ENCODE measurements at places on chromosomes 5 and 9.

DNA sequence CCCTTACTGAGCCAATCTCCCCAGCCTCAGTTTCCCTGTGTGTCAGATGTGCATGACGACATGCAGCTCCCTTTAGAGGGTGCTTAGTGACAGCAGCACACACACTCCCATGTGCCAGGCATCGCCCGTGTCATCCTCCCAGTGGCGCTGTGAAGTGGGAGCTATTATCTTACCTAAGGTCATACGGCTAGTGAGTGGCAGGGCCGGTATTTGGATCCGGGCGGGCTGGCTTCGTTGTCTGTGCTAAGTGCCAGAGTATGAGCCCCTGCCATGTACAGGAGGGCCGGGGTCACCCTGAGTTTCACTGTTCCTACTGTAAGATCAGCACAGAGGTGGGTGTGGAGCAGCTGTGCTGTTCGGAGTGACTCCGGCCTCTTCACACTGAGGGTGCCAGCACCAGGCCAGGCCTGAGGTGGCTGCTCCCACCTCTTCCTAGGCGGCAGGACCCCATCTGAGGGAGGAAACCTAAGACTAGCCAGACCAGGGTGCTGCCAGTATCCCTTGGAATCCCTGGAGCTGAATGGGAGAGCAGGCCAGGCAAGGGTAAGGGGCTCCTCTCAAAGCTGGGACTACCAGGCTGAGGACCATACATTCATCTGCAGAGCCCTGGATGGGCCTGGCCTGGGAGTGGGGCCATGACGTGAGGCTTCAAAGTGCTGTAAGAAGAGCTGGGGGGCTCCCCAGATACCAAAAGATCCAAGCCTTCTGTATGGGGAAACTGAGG, 22.5 kb downstream of the AQP7 start:
- no peak for DNase-seq

DNA sequence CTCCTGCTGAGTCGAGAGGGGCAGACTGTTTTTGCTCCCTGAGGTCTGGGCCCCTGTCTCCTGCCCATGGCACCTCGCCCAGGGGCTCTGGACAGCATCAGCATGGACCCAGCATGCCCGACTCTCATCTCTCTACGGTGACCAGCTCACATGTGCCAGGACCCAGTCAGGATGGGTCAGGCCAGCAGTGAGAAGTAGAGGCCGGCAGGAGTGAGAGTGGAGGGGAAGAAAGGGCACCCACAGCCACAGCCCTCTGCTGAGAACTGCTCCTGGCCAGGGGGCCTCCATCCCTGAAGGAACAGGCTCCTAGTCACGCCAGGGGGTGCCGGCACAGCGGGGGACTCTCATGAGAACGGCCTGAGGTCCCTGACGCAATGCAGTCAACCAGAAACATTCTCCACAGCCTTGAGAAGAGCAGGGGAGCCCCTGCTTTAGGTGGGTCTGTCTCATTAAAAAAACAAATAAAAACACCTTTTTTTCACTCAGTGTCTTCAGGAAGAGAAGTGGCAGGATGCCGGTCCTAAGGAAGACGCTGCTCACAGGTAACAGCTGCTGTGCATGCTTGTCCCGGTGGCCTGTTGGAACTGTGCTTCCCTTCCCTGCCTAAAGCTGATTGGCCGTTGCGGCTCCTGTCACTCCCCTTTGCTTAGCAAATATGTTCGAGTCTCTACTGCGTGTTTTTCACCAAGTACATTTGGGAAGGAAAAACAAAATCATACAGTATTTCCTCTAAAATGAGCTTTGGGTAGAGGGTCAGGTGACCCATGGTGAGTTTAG, 85.7 kb upstream of the FBXW11 start:
- no peak for DNase-seq

DNA sequence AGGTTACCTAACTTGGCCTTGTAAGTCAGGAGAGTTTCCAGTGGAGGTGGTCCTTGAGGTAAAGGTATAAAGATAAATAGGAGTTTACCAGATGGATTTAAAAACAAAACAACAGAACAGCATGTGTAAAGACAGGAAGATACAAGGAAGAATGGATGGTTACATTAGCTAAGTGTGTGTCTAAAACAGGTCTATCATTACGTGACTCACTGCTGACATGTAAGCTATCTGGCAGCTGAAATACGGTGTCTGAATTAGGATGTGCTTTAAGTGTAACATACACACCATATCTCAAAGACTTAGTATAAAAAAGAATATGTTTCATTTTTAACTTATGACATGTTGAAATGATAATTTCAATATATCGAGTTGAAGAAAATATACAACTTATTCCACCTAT, 405.1 kb upstream of the ADAMTSL1 start:
- no peak for DNase-seq

DNA sequence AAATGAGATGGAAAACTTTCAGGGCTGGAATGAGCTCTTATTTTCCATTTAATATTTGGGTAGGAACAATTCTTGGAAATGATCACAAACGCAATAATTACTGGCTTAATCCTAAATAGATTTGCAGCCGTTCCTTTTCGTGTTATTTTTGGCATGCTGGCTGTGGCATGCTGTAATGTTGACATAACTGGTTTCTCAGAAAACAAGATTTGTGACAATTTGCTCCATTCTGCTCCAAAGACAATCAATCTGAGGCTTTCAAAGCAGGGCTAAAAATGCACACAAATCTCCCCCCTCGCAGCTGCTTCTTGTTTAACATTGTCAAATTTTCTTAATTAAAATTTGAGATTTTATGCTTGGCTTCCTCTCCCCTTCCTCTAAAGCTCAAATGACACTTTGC, 151.2 kb downstream of the TTC39B start:
- no peak for DNase-seq

DNA sequence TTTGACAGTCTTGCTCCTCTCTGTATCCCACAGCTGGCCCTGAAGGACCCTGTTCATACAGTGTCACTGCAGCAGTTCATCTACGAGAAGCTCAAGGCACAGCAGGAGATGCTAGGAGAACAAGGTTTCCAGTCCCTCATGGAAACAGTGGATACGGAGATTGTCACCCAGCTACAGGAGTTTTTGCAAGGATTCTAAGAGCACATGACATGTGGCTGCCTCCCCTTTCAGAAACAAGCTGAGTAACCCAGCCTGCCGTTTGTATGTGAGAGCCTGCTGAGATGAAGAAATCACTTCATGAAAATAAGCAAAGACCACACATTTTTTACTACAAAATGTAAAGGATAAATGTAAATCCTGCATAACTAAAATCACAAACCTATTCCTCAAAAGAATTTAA, 48.5 kb downstream of the LRRC70 start:
- no peak for DNase-seq

DNA sequence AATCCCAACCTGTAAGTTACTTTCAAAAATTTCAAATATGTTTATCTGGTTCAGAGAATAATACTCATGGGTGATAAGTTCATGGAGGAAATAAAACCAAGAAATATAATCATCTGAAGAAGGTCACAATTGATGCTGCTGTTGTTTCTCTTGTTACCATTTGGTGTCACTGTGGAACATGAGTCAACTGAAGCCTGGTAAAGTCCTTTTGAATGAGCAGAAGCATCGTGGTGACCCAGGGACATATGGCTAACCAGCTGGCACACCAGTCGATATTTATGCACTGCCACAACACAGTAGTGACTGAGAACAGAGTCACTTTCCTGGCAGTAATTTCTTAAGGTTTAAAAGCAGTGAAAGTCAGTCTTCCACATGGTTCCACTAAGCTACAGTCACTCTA, 612.9 kb upstream of the TLE4 start:
- peak; percentile 18 for DNase-seq

GRCh38 chr9:82583524-82583923, 479.4 kb downstream of the RASEF start:
- no peak for DNase-seq

- DNase-seq = no peak
Measured at GRCh38 chr9:89975630-89976029, 370.8 kb downstream of the GADD45G start.

DNA sequence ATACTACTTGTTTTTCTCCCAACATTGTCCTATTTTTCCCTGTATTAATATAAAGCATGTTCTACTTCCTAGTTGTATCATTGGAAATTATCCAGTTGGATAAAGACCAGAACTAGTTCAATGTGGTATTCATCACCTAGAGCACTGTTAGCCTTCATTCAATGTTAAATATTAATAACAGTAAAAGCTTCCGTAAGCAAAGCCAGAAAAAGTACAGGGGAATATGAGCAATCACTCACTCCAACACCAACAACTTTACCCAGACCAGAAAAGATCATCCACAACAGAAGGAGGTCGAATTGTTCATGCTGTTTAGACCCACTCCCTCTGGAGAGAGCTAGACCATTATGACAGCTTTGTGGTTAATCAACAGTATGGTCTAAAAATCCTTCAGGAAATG, 728.4 kb downstream of the MAT2B start:
- no peak for DNase-seq

DNA sequence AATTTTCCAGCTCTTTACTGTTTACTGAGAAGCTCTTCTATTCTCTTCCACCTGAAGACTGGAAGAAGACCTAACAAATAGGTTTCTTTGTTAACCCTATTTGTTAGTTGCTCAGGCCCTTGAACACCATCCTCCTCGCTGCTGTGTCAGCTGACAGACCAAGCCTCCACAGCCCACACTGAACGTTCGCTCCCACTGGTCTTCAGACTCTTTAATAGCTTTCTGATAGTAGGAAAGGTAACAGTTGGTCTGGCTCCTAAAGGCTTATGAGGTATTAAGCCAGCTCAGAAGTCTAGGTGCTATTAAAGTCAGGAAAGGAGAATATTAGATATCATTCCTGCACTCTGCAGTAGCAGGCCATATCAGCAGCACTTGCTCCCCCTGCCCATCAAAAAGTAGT, 23.3 kb upstream of the F2R start:
- DNase-seq = no peak

DNA sequence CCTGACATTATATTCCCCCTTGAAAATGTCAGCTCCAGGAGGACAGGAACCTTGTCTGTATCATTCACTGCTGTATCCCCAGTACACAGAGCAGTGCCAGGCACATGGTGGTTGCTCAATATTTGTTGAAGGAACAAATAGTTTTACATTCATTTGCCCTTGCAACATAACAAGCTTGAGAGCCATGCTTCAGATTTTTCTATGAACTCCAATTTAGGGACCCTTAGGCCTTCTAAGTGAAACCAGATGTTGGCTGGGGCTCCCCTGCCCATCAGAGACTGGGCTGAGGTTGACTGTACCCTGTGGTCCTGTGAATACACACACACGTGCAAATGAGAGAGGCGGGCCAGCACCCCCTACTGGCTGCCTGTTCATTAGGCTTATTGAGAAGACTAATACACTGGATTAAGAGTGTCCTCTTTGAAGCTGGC, 214.9 kb upstream of the WWC1 start:
- peak; percentile 63 for DNase-seq

- DNase-seq = no peak
Measured at GRCh38 chr9:69470186-69470977, 145.4 kb downstream of the ENTREP1 start.

DNA sequence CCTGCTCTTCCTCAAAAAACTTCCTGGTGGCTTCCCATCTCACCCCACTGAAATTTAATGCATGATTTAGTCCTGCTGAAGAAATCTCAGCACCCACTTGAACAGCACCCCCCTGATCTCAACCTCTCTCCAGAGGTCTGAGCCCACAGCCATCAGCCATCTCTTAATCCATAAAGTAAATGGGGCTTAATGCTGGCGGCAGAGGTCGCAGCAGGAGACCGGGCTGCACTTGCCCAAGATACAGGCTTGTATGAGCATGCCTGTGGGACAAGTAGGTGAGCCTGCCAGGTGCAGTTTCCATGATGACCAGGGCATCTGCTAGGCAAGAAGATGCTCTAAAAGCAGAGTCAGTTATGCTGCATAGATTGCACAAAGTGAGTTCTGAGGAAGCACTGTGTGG, 52.4 kb upstream of the CTXN3 start:
- DNase-seq = no peak

DNA sequence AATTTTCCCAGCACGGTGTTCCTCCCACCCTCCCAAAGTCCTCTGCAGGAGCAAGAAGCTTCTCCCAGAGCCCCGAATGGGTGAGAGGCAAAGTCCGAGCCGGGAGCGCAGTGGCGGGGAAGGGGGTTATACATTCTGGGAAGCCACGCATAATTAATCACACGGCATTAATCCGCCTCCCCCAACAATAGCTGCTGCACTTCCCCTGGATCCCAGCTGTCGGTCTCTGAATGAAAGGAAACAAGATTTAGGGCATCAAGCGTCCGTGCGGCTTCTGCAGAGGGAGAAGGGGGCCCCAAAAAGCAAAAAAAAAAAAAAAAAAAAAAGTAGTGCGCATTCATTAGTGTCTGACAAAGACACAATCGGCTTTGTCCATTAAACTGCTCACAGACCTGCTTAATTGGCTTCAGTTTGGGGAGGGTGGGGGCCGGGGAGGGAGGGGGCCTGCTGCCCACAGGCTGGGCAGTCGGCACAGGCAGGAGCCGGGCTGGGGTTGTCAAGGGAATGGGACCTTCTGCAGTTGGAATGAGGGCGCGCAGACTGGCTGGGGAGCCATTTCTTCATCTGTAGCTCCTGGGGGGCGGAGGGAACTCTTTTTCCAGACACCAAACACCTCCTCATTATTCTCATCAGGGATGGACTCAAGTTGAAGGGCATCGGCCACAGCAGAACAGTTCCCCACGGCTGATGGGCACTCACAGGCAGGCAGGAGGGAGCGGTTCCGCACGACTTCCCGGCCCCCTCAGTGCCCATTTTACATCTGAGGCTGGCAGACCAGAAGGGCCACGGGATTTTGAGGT, 3.4 kb downstream of the NOTCH1 start:
- no peak for DNase-seq

- DNase-seq = no peak
Measured at GRCh38 chr9:125272697-125273096, 11.1 kb downstream of the GAPVD1 start.

GRCh38 chr9:127205952-127206351, 58.6 kb upstream of the GARNL3 start:
- no peak for DNase-seq

- DNase-seq = no peak
Measured at GRCh38 chr9:4077499-4078102, 222.3 kb downstream of the GLIS3 start.

- DNase-seq = no peak
Measured at GRCh38 chr5:138685193-138685745, 68.0 kb upstream of the CTNNA1 start.

- DNase-seq = no peak
Measured at GRCh38 chr9:91714020-91714806, 235.8 kb downstream of the ROR2 start.

- no peak for DNase-seq
Measured at GRCh38 chr5:78719504-78720219, 71.1 kb upstream of the LHFPL2 start.

- DNase-seq = no peak
Measured at GRCh38 chr9:134466869-134467616, 140.8 kb downstream of the RXRA start.

- no peak for DNase-seq
Measured at GRCh38 chr5:39093352-39093751, 19.2 kb upstream of the RICTOR start.

GRCh38 chr9:96459268-96460007, 9.5 kb downstream of the HABP4 start:
- DNase-seq = no peak

- no peak for DNase-seq
Measured at GRCh38 chr9:97711223-97711626, 14.1 kb upstream of the XPA start.

DNA sequence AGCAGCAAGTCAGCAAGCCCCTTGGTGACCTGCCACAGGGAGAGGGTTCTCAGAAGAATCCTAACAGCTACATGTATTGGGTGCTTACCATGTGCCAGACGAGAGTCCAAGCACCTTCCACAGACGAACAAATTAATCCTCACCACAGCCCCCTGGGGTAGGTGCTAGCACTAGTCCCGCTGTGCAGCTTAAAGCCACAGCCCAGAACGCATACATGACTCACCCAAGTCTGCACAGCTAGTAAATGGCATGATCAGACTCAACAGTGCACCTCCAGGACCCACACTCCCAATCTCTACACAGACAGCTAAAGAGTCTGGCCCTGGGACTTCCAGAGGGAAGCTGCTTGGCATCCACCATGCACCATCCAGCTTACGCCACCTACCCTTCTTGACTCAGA, 111.5 kb downstream of the PAX5 start:
- no peak for DNase-seq
